SJCRH30 (cell line): ENCODE measurements at places on chromosomes 11 and 22.

GRCh38 chr11:128580612-128581011 lies 6.7 kb downstream of the ETS1 start:
- no peak for DNase-seq

GRCh38 chr22:35399114-35399677 lies 744 bp upstream of the MCM5 start:
- DNase-seq, result peak; percentile 29

DNA sequence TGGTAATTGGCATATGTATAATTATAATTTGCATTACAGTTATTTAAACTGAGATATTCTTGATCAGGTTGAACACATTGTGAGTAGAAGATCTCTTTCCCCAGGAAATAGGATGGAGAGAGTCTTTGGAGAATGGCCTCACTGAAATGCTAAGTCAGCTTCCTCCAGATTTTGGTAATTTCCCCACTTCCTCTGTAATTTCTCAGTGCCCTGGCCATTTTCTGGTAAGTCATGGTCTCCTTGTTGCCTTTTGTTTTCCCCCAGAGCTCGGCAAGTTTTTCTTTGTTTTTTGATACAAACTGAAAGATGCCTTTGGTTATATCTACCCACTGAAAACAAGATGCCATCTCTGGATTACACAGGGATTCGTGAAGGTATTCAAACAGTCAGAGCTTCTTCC lies 12.8 kb upstream of the FBXO3 start:
- no peak for DNase-seq

GRCh38 chr11:68661014-68661413 lies 23.3 kb upstream of the GAL start:
- DNase-seq, result no peak

- peak; percentile 41 for DNase-seq
These were observed 30.3 kb downstream of the TNKS1BP1 start for GRCh38 chr11:57294225-57295131.

- DNase-seq, result peak; percentile 72
These were observed 20.6 kb downstream of the PARVA start for GRCh38 chr11:12397931-12398334.

DNA sequence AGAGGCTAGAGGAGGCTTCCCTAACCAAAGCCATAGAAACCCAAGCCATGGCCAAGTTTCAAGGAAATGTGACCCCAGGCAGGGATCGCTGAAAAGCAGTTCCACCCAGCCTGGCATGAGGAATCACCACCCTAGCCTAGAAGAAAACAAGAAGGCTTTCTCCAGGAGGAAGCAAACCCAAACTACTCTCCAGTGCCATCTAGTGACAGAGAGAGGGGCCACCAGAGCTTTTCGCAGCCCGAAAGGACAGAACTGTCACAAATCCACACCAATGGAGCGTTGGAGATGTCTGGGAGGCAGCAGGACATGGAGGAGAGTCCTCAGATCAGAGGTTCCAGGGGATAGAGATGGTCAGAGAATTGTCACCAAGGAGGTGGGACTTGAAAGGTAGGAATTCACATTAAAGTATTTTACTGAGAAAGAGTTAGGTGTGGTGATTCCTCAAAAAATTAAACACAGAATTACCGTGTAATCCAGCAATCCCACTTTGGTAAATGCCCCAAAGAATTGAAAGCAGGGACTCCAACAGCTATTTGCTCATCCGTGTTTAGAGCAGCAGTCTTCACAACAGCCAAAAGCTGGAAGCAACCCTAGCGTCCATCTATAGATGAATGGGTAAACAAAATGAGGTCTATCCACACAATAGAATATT lies 67.3 kb upstream of the NUP50 start:
- peak; percentile 78 for DNase-seq

DNA sequence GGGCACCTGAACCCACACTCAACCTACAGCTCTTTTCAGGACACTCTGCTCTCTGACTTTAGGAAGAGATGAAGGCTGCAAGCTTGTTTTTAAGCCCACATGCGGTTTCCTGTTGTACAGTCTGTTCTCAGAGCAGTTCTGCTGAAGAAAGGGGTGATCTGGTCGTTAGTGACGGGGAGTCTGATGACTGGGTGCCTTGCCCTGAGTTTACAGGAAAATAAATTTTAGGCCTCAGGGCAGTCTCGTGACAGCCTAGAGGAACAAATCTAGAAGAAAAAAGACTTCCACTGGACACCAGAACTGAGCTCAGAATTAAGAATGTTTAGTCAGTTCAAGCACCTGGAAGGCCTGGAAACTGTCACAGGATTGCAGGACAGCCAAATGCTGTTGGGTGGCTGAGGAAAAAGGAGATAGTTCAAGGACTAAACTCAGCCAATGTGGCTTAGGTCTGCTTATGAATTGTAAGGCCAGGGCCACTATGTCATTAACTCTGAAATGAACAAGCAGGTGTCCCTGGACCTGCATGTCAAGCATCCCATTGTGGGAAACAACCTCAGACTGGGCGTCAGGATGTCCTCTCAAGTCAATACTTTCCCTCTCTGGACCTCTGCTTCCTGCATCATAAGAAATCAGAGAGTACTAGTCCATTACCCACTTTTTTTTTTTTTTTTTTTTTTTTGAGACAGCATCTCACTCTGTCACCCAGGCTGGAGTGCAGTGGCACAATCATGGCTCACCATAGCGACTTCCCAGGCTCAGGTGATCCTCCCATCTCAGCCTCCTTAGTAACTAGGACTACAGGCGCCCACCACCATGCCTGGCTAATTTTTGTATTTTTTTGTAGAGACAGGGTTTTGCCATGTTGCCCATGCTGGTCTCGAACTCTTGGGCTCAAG lies 5.7 kb downstream of the PIK3IP1 start:
- peak; percentile 56 for DNase-seq

DNA sequence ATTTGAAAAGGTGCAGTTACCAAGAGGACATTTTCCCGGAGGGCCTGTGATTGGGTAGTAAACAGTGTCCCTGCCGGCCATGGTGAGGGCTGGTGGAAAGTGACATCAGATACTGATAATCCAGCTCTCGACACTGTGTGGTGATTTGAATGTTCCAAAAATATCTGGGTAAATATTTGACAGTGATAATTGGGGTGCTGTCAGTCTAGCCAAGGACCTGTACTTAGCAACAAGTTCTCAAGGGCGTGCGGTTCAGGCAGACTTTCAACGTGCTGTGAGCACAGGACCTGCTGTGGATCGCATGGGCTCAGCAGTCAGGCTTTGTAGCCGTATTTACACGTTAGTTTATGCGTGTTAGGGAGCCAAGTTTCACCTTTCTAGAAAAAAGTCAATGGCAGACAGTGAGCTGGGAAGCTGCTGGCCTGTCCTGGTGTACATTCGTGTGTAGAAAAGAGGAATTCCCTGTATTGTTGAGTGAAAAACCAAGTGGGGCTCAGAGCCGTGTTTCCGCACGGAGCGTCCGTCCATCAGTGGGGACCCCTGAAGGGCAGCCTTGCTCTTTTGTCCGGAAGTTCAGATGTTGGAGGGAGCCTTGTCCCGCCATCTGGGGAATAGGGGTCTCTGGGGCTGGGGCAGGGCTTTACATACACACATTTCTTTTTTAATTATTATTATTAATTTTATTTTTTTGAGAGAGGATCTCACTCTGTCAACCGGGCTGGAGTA lies 11.3 kb downstream of the TRMU start:
- no peak for DNase-seq

DNA sequence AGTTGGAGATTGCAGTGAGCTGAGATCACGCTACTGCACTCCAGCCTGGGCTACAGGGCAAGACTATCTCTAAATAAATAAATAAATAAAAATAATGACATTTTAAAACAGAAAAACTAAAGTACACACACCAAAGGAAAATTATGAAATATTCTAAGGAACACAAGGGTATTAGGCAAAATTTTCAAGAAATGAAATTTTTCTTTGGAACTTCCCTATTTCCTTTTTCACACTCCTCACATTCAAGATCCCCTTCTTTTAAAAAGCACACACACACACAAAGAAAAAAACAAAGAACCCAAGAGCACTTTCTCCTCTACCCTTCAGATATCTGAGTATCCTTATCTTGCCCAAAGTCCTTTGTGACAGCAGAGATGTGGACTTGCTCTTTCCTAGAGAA lies 92.8 kb downstream of the CCDC73 start:
- no peak for DNase-seq

DNA sequence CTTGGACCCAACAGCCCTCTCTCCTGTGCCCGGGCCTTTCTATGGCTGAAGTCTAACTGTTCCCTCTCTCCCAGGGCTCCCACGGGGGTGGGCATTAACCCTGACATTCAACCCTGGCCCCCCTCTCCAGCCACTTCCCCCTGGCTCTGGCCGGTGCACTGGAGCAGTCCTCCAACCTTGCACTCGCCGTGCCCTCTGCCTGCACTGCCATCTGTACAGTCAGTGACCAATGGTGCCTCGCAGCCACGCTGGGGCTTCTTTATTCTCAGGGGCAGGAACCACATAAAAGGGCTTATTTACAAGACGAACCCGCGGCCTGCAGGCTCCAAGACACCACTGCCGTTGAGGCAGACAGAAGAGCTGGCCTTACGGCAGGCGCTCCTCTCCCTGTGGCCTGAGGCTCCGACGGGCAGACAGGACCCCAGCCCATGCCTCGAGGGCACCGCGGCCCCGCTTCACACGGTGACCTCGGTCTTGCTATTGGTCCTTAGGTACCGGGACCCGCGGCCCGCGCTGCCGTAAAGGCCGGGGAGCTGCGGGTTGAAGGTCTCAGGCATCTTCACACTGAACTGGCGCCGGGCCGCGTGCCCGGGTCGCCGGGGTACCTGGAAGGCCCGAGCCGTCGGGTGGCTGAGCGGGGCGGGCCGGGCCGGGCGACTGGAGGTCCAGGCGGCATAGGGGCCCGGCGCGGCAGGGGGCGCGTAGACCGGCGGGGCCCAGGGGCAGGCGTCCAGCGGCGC lies 5.4 kb downstream of the SHISA8 start:
- no peak for DNase-seq

- no peak for DNase-seq
These were observed 73.9 kb downstream of the SCUBE1 start for GRCh38 chr22:43269246-43269645.

DNA sequence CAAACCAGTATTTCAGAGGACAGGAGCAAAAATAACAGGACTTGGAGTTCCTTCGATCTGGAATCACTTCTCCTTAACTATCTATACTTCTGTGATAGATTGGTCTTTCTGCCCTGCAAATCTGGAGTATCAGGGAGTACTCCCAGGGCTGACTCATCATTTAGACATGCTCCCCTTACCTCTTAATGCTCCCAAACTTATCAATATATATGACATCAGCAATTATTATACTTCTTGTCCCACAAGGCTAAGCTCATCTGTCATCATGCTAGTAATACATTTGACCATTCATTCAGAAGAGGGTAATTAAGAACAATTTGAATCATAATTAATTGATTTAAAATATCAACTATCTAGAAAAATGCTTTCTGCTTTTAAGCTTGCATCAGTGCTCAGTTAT lies 163.8 kb downstream of the SWAP70 start:
- no peak for DNase-seq

DNA sequence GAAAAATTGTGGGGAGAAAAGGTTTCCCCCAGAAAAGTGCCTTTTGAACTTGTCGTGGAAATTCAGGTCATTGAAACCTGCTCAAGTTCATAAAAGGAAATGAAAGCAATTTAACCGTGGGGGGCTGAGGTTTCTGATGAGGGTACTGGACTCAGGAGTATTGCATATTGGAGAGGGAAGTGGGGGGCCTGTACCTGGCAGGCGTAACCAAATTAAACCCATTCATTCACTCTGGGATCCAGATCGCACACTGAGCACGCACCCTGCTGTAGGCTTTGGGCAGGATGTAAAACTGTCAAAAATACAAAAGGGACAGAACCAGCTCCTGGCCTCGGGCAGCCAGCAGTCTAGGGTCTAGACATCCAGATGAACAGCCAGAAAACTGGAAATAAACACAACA lies 1517.4 kb downstream of the BRD1 start:
- no peak for DNase-seq

DNA sequence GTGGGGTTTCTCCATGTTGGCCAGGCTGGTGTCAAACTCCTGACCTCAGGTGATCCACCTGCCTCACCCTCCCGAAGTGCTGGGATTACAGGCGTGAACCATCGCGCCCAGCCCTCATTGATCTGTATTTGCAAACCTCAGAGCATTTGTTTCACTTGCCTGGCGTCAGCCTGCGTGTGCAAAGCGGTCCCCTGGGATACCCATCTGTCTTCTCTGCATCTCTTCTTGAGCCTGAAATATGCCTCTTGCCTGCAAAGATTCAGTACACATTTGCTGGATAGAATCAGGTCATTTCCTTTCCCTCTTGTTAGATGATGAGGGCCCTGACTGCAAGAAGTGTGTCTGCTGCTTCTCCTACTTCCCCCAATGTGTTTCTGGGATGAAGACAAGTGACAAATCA lies 1291.0 kb downstream of the TBC1D22A start:
- DNase-seq, result no peak

- no peak for DNase-seq
These were observed 12.4 kb downstream of the MPPED1 start for GRCh38 chr22:43424201-43424600.

DNA sequence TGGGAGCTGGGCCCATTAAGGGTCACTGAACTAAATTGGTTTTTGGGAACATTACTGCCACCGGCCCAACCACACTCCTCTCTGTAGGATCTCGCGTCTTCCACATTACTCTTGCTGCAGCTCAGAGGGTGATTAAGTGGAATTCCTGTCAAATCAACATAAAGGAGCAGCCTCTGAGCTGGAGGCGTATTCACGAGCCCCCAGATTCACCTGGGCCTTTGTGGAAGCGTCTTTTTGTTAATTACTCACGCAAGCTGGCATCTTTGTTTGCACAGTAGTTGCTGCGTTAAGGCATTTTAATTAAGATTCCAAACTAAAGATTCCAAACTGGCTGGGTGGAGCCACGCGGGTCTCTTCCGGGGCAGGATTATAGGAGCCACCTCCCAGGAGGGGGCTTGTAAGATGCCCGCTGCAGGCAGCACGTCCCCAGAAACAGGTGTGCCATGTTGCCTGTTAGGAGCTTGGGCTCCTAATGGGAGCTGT lies 21.5 kb upstream of the RFPL3 start:
- no peak for DNase-seq

DNA sequence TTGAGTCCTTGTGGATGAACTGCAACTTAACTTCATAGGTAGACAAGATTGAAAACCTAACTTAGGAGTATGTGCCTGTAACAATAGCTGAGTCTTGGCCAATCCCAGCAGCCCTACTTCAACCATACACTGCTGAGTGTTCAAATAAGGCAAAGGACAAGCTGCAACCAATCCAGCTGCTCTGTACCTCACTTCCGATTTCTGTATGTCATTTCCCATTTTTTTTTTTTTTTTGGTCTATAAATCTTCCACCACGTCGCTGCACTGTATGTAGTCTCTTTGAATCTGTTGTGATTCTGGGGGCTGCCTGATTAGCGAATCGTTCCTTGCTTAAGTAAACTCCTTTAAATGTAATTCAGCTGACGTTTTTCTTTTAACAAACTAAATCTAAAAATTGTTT lies 35.4 kb upstream of the FLI1 start:
- no peak for DNase-seq

GRCh38 chr11:33706546-33706945 lies 5.9 kb upstream of the C11orf91 start:
- DNase-seq, result no peak

GRCh38 chr11:113634940-113635575 lies 71.0 kb downstream of the TMPRSS5 start:
- no peak for DNase-seq

- DNase-seq, result no peak
These were observed 145.9 kb upstream of the OPCML start for GRCh38 chr11:133678191-133678590.

- DNase-seq, result no peak
These were observed 50.2 kb downstream of the PC start for GRCh38 chr11:66907751-66908630.

GRCh38 chr11:61513143-61513765 lies 4.7 kb downstream of the LRRC10B start:
- no peak for DNase-seq

GRCh38 chr11:57288771-57289579 lies 35.8 kb downstream of the TNKS1BP1 start:
- DNase-seq, result peak; percentile 92
